NCI-H2081 (cell line): ENCODE measurements at places on chromosomes 11 and 22.

DNA sequence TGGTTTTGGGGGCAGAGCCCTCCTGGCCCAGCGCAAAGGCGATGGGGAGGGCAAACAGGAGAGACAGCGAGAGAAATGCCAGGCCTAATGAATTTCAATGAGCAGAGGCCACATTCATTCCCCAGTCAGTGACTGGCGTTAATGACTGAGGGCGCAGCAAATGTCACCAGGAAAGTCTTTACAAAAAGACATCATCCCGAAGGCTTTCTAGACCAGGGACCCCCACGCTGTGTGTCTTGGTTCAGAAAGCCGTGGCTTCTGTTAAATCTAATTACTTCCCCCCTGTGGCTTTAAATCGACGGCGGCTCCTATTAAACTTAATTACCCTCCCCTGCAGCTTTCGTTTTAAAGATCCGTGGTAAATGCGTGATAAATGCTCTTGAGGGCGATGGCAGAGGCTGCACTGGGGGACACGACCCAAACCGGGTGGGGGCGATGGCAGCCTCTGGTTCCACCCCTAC lies 1.6 kb upstream of the FGF19 start:
- DNase-seq = peak; percentile 16

DNA sequence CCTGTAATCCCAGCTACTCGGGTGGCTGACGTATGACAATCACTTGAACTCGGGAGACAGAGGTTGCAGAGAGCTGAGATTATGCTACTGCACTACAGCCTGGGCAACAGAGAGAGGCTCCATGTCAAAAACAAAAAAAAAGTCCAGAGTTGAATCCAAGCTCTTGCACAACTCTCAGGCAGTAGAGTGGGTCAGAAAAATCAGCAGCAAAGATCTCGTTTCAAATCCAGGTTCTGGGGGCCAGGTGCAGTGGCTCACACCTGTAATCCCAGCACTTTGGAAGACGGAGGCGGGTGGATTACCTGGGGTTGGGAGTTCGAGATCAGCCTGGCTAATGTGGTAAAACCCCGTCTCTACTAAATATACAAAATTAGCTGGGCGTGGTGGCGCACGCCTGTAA lies 24.9 kb downstream of the CLPB start:
- no peak for DNase-seq

- no peak for DNase-seq
Measured at GRCh38 chr11:96172604-96173003, 170.4 kb downstream of the MAML2 start.

DNA sequence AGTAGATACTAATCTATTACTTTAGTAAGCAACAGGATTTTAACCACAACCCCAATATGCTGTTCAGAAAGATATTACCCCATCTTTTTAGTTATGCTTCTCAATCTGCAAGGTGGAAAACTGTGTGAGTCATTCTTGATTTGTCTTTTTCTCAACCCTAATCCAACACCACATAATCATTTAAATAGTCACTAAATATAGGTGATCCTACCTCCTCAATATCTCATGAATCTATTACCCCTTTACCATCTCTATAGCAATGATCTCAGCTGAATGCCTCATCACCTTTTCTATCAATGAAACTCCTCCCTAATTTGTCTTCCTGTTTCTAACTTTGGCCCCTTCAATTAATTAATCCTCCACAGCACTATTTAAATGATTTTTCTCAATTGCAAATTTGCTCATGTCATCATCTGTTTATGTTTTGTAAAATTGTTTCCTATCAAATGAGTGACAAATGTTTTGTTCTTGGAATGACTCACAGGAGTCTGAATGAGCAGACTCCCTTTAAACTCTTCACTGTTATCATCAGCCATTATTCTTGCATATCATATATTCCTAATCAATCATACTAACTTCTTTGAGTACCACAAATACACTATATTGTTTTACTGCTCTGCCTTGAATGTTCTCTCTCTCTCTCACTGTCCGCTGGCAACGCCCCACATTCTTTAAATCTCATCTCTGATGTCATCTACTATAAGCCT lies 26.1 kb downstream of the SNX19 start:
- DNase-seq = no peak

DNA sequence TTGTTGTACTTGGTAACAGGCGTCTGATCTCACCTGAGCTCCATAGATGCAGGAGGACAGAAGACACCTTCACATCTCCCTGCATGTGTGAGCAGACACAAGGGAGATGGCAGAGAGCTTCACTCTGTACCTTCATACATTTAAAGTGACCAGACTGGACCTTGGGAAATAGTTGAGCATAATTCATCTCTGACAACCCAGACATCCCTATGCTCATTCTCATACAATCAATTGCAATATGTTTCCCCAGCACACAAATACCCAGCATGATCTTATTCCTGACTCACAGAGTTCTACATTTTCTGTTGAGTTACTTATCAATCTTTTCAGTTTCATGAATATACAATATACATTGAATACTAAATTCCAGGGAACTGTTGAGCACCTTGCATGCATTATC lies 488.2 kb upstream of the API5 start:
- no peak for DNase-seq

- DNase-seq = no peak
Measured at GRCh38 chr11:61345954-61346843, 13.2 kb downstream of the TKFC start.

DNA sequence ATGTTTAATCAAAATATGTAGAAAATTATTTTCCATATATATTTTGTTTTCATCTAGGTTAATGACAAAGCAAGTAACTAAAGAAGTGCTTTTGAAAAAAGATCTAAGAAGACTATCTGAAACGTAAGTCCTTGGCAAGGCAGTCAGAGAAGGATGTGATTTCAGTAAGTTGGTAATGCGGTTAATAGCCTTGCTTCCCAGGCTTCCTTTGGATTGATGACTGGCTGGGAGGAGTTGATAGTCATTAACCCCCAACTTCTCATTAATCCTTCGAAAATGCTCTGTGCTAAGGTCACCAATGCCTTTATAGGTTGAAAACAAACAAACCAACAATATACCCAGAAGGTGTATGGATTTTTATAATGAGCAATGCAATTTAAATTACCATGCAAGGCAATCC lies 1326.5 kb downstream of the LRRC4C start:
- DNase-seq = no peak

GRCh38 chr11:22920939-22921565 lies 60.8 kb upstream of the CCDC179 start:
- peak; percentile 54 for DNase-seq

DNA sequence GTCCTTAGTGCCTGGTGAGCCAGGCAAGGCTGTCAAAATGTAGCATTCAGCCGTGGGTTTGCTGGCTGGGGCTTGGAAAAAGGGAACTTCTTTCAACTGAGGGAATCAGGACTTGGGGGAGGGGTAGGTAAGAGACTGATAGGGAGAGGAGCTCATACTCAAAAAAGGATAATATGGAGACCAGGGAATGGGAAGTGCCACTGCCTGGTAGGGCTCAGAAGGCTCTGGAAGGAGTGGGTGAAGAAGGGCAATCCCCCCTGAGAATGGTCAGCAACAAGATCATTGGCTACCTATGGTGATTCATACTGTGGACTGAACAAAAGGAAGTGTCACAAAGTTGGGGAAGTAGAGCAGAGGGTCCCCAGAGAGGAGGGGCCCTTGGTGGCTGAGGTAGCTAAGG lies 1.9 kb downstream of the CNGA4 start:
- no peak for DNase-seq

- no peak for DNase-seq
Measured at GRCh38 chr11:128551611-128552335, 35.6 kb downstream of the ETS1 start.

DNA sequence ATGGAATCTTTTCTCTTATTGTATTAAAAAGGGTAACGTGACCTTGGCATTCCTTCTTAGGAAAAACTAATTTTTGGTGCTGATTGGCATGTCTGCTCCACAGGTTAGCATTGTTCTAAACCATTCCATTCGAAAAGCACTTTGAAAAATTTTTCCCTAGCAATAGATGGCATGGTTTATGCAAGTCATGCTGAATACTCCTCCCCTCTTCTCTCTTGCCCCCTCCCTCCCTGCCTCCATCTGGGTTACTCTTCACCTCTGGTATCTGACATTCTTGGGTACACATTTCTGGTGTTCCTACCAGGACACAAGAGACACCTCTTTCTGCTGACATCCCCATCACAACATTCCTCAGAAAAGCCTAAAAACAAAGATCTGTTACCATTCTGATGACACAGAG lies 1.5 kb upstream of the SLC22A25 start:
- DNase-seq = no peak

GRCh38 chr11:116148645-116149044 lies 624.1 kb downstream of the BUD13 start:
- DNase-seq = no peak

DNA sequence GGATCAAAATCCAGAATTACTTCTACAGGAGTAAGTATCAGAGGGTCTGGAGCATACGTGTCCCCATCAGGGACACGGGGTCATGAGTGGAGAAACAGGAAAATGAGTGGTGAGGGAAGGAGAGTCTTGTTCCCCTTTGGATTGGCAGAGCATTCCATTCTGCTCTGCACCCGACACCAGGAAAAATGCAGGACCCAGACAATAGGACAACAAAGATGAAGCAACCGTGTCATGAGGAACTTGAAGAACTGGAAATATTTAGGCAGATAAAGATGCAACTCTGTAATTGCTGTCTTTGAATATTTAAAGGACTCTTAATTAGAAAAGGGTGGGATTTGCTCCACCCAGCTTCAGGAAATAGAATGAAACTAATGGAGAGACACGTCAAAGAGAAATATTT lies 89.0 kb upstream of the BLID start:
- no peak for DNase-seq

DNA sequence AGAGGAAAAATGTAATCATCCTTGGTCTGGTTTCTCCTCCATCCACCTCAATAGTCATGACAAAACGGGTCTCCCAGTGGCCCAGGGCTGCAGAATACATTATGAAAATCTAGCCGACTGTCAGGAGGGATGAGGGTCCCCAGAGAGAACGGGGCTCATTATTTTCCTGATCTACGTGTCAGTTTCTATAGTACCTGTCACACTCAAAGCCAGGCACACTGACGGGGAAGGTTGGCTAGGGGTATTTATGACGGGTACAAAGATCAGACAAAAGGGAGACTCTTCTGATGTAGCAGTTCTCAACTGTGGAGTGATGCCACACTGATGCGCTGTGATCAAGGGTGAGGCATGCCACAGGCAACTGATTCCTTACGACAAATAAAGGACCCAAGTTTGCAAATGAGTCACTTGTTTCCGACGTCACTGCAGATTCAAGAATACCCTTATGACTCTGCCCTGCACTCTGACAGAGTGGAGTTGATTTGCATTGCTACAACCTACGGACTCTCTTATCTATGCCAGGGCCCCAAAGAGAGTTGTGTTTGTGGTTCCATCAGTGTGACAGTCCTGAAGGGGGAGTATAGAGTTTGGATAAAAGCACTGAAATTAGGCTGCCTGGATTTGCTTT lies 188.2 kb upstream of the TBCEL start:
- DNase-seq = no peak

- DNase-seq = peak; percentile 24
Measured at GRCh38 chr11:84558085-84558905, 1068.8 kb downstream of the DLG2 start.

- no peak for DNase-seq
Measured at GRCh38 chr11:78319453-78319955, 98.1 kb downstream of the GAB2 start.

- DNase-seq = no peak
Measured at GRCh38 chr22:37128555-37129281, 19.2 kb upstream of the TMPRSS6 start.

- no peak for DNase-seq
Measured at GRCh38 chr11:8747173-8747572, 64.6 kb downstream of the RPL27A start.

GRCh38 chr11:17798716-17799115 lies 64.1 kb downstream of the KCNC1 start:
- no peak for DNase-seq

GRCh38 chr11:13109616-13110015 lies 100.5 kb downstream of the RASSF10 start:
- DNase-seq = no peak

- no peak for DNase-seq
Measured at GRCh38 chr22:25950111-25950510, 208.1 kb downstream of the MYO18B start.

DNA sequence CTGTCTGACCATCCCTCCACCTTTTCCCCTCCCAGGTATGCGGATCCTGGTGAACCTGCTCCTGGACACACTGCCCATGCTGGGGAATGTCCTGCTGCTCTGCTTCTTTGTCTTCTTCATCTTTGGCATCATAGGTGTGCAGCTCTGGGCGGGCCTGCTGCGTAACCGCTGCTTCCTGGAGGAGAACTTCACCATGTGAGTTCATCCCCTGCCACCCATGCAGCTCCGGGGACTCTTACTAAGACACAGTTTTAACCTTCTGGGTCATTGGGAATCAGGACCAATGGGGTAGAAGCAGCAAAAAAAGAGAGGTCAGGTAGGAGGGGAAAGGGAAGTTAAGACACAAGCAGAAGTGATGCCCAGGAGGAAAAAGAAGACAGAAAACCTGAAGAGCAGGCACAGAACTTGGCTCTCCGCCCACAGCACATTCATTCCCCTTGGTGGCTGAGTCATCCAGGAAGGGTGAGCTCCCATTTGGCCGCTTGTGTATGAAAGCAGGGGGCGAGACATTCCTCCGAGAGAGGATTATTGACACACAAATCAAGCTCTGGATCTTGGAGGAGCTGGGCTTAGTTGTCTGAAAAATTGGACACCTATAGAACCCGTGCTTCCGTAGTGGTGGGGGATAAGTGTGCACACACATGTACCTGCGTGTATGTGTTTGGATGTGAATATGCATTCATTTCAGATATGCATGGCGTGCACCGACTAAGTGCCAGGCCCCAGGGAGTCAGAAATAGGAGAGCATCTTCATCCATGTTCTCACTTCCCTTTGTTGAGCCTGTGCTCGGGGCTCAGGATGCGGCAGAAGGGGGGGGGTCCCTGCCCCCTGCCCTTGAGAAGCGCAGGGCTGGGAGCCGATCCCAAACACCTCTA lies 64.2 kb downstream of the CACNA1I start:
- no peak for DNase-seq

- DNase-seq = no peak
Measured at GRCh38 chr22:23213581-23214334, 33.4 kb downstream of the BCR start.

- DNase-seq = no peak
Measured at GRCh38 chr11:75421035-75421602, 11.9 kb downstream of the KLHL35 start.

GRCh38 chr11:15248749-15249148 lies 134.0 kb downstream of the INSC start:
- DNase-seq = no peak

GRCh38 chr22:44351685-44352377 lies 39.1 kb upstream of the SHISAL1 start:
- no peak for DNase-seq

DNA sequence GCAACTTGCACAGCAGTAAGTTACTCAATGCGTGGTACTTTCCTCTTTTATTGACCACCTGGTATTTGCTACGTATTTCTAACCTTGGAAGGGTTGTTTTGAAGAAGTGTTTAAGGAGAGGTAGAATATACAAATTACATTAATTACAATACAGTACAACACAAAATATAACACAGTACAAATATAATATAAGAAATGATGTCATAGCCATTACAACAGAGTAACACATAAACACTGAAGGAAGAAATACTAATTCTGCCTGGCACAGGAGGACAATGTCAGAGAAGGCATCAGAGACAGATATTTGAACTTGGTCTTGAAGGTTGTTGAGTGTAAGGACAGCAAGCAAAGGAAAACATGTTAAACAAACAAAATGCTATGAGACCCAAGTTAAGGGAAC lies 25.6 kb downstream of the PAK1 start:
- no peak for DNase-seq

GRCh38 chr11:124846070-124846673 lies 19.1 kb upstream of the ROBO3 start:
- no peak for DNase-seq
